ENCODE measurements at places on chromosomes 2 and 18.

DNA sequence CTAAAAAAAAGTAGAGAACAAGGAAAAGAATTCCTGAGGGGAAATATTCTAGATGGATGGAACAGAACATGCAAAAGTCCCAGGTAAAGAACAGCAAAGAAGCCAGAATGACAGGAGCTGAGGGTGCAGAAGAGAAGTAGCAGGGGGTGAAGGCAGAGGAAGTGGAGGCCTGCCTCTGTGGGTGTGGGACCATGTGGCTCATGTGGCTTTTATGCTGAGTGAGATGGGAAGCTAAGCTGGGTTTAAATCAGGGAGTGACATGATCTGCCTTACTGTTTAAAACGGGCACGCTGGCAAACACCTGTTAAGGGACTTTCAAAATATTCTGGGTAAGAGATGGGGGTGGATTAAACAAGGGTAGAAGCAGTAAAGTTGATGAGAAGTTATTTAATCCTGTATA, 40.0 kb downstream of the GKN2 start:
- no peak for DNase-seq

GRCh38 chr2:186617771-186618170, 27.9 kb downstream of the ITGAV start:
- no peak for DNase-seq

GRCh38 chr2:43135583-43135982, 90.8 kb downstream of the ZFP36L2 start:
- DNase-seq: no peak

DNA sequence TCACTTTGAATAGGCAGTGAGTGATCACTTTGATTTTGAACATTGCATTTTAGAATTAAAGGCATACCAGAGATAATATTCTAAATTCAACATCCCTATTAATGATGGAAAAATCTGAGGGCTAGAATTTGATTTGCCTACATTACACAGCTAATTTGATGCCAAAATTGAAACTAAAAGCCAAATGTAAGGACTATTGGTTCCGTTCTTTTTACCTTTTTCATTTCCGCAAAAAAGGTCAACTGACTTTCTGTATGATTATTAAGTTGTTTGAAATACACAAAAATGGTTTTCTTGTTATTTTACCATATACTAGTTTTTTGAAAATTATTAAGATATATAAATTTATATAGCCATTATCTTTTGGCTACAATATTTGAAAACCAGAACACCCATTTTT, 117.5 kb downstream of the SCN3A start:
- no peak for DNase-seq

DNA sequence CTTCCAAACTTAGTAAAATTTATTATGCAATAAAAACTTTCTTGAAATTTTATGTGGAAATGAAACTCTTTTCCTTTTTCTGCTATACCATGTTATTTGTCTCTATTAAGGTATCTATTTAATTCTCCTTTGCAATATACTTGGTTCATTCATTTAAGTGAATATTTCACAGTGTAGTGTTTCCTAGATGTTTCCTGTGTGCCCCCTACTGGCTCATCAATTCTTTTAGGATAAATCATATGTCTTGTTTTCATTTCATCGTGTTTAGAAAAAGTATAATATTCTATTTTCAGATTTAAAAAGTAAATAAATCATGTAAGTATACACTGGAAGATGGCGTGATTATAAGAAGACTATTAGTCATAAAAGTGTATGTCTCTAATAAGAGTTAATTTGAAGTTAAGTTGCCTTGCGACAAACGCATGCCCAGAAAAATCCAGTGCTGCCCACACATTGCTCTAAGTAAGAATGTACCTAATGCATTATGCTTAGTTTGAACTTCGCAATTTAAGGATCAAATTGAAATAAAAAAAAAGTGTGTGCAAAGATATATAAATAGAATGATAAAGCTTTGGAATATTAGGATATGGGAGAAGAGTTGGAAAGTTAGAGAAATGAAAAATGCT, 525.4 kb downstream of the KCNJ3 start:
- DNase-seq: no peak

GRCh38 chr2:69724540-69725159, 17.3 kb upstream of the ANXA4 start:
- peak; percentile 98 for DNase-seq

- DNase-seq: no peak
Measured at GRCh38 chr2:174544156-174544555, 53.4 kb downstream of the WIPF1 start.

DNA sequence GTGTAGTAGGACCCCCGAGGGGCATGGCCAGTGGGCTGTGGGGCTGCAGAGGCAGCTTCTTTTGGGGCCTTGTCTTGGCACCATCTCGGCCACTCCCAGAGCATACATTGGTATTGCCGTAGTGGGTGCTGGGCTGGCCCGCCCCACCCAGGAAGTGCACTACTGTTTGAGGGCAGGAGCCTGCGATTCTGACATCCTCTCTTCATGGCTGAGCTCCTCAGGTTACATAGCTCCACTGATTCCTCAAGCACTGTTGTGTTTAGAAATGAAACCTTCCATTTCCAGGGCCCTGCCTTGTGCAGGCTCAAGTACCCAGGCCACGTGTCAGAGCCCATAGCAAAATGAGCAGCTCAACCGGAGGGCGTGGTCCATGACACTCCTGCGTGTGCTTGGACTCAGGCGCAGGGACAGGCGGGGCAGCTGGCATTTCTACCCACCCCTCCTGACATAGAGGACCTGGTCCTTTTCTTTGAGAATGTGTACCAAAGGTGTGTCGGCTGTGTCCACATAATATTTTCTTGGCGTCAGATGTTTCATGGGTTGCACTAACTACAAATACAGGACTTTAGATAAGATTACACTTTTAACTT, 67.9 kb downstream of the DGKD start:
- DNase-seq: no peak

DNA sequence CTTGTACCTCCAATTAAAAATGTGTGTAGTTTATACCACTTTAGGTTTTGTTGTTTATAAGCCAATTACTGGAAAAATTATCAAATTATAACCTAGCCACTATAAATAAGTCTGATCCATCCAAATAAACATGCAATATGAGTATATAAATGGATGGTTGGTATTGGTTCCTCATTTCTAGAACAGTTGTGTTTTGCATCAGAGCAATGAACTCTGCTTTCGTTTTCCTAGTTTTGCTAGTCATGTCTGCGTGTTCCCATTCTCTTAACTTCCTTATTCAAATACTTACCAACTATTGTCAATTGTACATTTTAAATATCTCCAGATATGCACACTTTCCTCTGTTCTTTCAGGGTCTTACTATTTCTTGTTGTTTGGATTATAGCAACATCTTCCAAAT, 641.7 kb downstream of the NR4A2 start:
- DNase-seq: peak; percentile 6

DNA sequence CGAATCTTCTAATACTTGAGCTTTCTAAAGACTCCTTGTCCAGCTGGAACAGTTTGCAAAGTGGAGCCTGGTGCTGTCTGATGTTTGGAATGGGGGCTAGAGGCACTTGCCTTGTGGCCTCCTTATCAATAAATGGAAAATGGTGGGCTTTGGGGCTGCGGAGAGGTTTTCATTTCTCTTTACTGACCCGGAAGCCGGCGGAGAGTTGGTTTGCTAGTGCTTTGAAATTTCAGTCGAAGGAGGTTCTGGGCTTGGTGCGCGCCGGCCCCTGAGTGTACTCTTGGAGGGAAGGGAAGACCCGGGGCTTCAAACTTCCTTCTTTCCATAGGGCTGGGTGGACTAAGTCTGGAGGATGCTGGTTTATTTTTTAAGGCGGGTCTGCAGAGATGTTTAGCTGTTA, 714 bp downstream of the RPIA start:
- DNase-seq: no peak

GRCh38 chr18:46574000-46574742, 82.8 kb downstream of the LOXHD1 start:
- no peak for DNase-seq

GRCh38 chr2:150767991-150768746, 280.7 kb upstream of the RND3 start:
- DNase-seq: no peak

GRCh38 chr2:227576110-227576509, 22.6 kb upstream of the SCYGR2 start:
- DNase-seq: no peak

DNA sequence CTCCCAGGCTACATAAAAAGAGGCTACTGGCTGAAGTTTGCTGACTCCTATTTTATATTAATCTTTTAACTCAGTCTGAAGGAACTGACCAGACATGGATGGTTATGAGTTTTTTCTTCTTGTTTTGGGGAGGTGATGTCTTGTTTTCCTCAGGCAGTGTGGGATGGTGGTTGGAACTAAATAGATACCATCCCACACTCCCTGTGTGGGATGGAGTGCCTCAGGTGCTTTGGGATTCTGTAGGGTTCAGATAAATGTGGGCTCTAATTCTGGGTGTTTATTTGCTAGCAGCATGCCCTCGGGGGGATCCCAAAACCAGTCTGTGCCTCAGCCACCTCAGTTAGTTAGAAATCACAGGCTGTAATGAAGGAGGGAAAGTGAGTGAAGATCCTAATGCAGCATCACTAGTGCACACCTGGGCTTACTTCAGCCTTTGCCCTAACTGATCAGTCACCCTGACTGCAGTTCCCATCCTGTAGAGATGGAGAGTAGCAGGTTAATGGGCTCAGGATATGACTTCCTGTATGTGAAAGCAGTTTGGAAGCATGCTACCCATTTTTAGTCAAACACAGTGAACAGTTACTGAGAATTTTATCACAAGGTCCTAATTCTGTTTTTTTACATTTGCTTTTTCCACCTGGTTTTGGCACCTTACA, 132.2 kb downstream of the SPTBN1 start:
- DNase-seq: no peak

- DNase-seq: no peak
Measured at GRCh38 chr2:174593574-174594203, 3.9 kb downstream of the WIPF1 start.

DNA sequence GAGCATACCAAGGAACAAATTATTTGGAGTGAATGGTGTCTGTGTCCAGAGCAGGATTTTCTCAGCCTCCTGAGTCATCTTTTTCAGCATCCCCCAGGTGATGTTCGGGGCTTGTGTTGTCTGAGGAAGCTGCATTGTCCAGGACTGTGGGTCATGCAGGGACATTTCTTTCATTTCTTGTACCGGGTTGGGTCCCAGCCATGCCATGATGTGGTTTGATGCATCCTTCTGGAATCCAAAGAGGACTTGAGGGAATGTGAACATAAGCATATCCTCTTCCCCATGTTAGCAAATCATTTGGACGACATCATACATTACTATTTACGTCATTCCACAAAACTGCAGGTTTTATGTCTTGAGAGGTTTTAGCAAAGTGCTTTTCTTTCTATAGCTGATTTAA, 797.8 kb downstream of the CCDC85A start:
- DNase-seq: peak; percentile 1

GRCh38 chr18:70221915-70222278, 16.4 kb upstream of the RTTN start:
- DNase-seq: no peak

- DNase-seq: no peak
Measured at GRCh38 chr2:227579791-227580190, 18.9 kb upstream of the SCYGR2 start.

- no peak for DNase-seq
Measured at GRCh38 chr18:69022426-69022825, 224.5 kb downstream of the CCDC102B start.

DNA sequence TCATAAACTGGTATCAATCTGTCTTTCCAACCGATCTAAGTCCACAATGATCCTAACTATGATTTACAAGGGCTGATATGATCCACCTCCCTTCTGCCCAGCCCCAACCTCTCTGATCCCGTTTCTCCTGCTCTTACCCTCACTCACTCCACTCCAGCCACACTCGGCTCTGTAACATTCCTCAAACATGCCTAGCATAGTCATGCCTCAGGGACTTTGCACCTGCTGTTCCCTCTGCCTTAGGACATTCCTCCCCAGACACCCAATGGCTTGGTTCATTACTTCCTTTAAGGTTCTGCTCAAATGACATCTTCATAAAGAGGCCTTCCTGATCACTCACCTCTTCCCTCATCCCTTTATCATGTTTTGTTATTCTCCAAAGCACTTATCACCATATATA, 9.2 kb downstream of the DUSP11 start:
- DNase-seq: peak; percentile 36

GRCh38 chr2:200136655-200137054, 169.8 kb upstream of the SPATS2L start:
- no peak for DNase-seq

DNA sequence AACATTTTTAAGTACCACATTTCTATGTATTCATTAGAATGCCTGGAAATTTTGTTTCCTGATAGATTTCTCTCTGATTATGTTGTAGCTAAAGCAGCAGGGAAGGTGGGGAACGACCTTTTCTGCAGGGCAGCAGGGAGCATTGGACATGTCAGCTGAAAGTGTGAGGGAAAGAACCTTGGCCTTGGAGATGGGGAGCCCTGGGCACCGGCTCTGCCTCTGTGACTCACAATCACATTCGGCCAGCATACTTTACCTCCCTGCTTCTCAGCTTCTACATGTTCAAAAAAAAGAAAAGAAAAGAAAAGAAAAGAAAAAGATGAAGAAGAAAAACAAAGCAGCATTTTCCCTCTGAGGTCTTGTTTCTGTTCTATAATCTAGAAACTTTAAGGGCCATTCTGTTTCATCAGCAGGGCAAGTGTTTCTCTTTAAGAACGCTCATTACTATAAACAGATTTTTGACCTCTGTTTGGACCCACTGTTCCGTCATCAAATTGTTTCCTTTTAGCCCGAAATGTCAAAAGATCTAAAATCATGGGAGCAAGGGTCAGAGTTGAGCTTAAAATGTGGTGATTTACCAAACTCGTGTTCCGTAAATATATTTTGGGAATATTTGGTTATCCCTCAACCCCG, 27.9 kb downstream of the SETBP1 start:
- DNase-seq: no peak

DNA sequence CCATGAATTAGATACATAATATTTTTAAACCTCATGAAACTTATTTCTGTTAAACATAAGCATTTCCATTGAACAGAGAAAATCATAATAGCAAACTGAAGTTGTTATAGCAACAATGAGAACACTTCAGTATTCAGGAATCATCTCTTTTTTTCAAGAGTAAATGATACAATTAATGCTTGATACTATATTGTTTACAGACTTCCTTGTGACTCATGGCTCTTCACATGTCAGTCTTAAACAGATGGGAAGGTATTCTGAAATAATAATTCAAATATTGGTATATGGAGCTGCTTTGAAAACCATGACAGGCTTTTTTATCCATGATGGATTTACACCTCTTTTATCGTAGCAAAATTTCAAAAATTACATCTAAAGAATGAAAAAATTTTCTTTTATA, 226.5 kb upstream of the RBMS1 start:
- DNase-seq: no peak

DNA sequence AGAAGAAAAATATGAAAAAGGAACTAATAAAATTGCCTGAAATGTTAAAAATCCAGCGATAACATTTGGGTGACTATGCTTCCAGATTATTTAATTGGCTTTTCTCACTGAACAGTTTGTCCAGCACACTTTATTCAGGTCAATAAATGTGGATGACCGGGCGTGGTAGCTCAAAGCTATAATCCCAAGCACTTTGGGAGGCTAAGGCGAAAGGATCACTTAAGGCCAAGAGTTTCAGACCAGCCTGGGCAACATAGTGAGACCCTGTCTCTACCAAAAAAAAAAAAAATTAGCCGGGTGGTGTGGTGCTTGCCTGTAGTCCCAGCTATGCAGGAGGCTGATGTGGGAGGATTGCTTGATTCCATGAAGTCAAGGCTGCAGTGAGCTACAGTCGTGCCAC, 55.4 kb downstream of the TGOLN2 start:
- no peak for DNase-seq

- DNase-seq: peak; percentile 26
Measured at GRCh38 chr18:12334366-12334808, 26.3 kb downstream of the TUBB6 start.

All from trophoblast cell (in vitro differentiated cells and primary cell).